ENCODE measurements at places on chromosomes 6 and 20.

- DNase-seq = peak; percentile 54
These were observed 719.7 kb upstream of the MARCKS start for GRCh38 chr6:113137426-113137825.

DNA sequence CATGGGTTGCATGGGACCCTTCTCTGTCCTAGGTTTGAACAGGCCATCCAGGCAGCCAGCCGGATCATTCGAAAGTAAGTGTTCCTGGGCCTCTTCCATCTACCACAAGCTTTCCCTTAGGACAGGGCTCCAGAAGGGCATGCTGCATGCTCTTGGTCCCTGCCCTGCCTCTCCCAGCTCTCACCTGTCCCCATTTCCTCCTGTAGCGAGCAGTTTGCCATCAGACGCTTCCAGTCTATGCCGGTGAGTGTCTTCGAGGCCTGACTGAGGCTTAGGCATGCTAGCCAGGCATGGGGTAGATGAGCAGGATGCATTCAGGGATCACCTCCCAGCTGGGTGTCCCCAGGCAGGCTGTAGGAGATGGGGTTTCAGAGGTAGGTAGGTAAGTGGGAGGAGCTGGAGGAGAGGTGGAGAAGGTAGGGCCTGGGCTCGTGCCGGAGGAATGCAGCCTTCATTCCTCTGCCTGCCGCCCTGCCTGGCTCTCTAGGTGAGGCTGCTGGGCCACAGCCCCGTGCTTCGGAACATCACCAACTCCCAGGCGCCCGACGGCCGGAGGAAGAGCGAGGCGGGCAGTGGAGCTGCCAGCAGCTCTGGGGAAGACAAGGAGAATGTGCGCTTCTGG is 4.3 kb downstream of the CDC25B start:
- DNase-seq = no peak

DNA sequence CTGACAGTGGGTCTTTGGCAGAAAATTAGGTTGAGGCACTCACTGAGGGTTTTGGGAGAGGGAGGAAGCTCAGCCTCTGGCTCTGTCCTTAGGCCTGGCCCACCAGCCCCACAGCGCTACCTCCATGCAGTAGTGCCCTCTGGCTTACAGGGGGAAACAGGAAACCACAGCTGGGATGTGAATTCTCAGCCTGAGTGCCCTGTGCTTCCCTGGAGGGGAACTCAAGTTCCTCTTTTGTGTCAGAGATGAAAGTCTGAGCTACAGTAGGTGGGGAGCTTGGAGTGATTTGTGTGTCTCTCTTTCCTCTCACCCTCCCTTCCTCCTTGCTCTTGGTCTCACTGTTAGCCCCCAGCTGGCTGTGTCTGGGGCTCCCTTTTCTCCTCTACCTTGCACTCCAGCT is 48.2 kb upstream of the BLCAP start:
- no peak for DNase-seq

DNA sequence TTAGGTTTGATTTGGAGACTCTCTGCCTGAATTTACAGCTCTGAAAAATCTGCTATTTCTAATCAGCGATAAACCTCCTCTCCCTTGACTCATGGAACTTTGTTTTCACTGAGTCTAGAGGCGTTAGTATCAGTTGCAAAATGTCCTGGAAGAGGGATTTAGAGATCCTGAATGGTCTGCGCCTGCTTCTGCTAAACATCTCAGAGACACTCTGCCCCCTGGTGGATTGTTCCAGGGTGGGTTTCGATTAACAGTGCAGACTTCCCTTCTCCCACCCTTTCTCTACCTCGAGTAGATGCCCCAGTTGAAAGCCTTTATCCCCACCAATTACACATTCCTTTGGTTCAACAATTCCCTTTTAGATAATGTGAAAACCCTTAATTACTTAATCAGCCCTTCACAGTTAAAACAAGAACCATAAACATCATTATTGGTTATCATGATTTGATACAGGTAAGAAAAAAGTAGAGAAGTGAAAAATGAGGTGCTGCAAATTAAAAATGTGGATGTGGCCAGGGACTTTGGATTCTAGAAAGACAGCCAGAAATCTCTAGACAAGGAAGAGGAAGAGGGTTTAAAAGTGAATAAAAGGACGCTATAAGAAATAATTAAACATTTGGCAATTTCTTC is 5.5 kb downstream of the HTR1B start:
- peak; percentile 93 for DNase-seq

DNA sequence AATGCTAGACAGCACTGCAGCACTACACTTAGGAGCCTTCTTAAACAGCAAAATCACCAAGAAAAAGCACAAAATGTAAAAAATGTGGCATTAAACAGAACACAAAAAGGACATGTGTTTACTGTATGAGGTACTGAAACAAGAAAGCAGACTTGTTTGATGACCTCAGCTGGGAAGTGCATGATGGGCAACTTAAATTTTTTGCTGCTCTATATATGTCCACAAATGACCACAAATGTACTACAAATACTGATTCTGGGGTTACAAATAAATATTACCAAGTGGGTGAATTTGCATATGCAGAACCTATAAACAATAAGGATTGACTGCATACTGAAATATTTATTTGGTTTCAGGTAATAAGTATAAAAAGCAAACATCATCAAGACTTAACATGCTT is 13.1 kb downstream of the RAB23 start:
- DNase-seq = no peak

DNA sequence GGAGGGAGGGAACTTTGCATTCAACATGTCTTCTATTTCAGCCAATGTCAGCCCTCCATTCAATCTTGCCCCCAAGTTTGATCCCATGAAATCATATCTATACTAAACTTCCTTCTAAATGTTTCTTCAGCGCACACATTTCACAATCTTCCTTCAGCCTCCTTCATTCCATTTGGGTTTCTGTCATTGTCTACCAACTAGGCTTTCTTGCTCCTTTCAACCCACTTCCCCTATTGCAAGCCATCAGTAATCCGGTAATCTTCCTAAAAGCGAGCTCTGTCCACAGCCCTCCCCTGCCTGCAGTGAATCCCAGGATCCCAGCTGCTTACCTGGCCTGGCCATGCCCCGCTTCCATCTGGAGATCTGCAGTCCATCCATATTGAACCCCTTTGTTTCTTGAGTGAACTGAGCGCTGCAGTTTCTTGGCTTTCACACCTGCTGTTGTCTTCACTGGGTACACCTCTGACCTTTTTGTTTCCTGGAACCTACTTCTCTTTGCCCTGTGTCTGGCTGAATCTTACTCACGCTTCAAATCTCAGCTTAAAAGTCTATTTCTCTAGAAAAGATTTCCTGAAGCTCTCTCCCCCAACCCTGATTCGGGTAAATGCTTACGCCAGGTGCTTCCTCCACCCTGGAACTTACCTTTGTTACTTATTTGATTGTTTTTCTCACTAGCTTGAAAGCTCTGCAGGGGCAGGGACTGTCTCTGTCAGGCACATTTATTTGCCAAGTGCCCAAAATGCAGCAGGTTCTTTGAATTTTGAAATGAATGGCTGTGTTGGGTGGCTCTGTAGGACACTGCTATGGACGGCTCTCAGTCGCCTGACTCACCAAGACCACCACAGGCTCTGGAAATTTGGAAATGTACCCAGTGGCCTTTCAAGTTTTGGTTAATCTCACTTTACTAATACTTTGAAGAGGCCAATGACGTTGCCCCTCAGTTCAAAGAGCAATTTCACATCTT is 50.3 kb downstream of the ADTRP start:
- no peak for DNase-seq

GRCh38 chr6:117549611-117550010 is 52.7 kb downstream of the GOPC start:
- DNase-seq = no peak

- no peak for DNase-seq
These were observed 89.9 kb downstream of the CDC5L start for GRCh38 chr6:44477293-44477894.

DNA sequence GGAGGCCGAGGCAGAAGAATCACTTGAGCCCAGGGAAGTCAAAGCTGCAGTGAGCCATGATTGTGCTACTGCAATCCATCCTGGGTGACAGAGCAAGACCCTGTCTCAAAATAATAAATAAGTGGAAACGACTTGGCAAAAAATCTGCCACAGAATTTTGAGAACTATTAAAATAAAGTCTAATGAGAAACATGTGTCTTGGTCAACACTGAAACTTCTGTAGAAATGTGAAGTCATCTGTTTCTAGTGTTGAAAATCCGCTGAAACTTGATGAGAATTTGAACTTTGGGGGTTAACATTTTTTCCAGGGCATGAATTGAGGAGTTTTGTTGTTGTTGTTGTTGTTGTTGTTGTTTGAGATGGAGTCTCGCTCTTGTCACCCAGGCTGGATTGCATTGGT is 29.0 kb upstream of the BCLAF1 start:
- peak; percentile 21 for DNase-seq

DNA sequence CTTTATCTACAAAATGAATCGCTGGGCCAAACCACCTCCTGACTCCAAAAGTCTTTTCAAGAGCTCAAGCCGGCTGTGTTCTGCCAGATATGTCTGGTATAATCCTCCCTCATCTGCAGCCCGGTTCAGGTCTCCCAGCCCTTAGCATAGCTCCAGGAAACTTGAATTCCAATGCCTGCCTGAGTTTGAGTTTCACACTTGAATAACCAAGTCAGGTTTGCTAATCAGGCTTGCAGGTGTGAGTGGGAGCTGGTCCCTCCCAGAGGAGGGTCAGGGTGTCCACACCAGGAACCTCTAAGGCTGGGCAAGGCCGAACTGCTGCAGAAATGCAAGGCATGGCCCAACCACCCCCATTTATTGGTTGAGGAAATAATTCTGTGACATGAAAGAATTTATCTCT is 96.6 kb downstream of the TMEM242 start:
- no peak for DNase-seq

DNA sequence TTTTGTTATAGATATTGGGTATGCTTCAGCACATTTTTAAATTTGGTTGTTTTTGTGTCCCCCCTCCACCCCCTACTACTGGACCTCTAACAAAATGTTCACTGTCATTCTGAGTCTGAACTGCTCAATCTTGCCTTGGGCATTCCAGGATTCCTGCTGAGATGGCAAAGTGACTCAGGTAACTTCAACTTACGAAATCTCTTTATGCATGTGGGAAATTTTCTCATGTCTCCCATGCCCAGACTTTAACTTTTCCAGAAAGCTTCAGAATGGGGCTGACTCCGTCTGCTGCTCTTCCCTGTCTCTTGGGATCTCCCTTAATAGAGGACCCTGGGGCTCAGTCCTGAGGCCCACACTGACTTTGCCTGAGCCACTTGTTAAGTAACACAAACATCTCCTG is 14.0 kb downstream of the CYP39A1 start:
- DNase-seq = no peak
